G401 (cell line): ENCODE measurements at places on chromosomes 3 and 15.

GRCh38 chr15:80780416-80781221 is 1.4 kb downstream of the CEMIP start:
- peak; percentile 51 for DNase-seq

GRCh38 chr15:60093273-60094067 is 89.4 kb downstream of the FOXB1 start:
- peak; percentile 3 for DNase-seq

DNA sequence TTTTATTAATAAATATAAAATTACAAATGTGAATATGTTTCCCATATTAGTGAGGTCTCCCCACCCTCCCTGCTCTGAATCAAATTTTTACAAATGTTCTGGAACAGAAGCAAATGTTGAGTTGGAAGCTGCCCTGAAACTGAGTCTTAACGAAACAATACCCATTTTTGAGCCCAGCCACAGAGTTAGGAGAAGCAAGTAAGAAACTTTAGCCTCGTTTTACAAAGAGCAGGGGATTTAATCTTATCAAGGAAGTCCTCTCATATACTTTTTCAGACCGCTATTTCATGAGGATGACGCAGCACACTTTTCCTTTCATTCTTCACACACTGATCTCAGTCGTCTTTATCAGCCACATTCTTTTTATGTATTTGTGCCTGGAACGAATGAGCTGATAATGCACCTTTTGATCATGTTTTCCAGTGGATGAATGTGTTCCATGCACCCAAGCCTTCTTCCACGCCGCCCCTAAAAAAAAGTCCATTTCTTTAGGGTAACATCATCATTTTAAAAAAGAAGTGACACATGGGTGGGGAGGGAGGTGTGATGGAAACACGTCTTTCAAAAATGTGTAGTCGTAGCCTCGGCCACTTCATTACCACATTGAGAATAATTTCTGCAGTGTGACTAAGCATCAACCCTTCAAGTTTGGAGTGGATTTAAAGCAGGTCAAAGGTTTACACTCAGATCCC is 48.1 kb downstream of the SETMAR start:
- DNase-seq = no peak

GRCh38 chr3:78048698-78049097 is 1008.8 kb downstream of the ROBO2 start:
- no peak for DNase-seq

DNA sequence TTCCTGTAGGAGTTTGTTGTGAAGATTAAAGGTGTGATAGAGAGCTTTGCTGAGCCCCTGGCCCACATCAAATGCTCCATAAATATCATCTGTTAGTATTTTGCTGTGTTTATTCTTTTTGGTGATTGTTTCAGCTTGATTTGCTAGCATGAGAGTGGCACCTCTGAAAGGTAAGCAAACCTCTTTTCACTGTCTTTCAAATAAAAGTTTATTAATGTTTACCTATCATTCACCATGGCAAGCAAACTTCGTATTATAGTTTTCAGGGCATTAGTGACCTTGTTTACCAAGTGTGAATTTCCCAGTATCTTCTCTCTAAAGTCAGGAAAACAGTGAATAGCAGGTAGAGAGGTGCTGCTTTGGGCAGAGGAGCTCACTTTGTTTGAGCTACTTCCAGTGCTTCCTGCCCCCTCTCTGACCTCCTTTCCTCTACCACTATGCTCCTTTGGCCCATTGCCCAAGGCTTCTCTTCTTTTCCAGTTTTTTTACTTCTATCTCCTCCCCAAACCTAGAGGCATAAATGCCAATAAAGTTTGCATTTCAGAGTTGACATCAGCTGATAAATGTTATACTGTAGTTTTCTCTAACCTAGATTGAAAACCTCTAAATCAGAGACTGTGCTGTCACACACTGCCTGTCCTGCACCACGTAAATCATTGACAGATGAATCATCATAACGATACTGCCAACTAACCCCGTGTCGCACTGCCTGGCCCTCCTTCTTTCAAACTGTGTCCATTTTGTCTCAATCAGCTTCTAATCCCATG is 569.0 kb downstream of the TUSC7 start:
- DNase-seq = no peak

DNA sequence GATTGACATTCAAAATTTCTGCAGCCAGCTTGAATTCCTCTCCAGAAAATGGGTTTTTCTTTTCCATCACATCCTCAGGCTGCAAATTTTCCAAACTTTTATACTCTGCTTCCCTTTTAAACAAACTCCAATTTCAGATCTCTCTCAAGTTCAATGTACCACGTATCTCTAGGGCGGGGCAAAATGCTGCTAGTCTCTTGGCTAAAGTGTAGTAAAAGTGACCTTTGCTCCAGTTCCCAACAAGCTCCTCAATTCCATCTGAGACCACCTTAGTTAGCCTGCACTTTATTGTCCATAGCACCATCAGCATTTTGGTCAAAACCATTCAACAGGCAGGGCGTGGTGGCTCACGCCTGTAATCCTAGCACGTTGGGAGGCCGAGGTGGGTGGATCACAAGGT is 46.7 kb downstream of the NIPA2 start:
- no peak for DNase-seq

DNA sequence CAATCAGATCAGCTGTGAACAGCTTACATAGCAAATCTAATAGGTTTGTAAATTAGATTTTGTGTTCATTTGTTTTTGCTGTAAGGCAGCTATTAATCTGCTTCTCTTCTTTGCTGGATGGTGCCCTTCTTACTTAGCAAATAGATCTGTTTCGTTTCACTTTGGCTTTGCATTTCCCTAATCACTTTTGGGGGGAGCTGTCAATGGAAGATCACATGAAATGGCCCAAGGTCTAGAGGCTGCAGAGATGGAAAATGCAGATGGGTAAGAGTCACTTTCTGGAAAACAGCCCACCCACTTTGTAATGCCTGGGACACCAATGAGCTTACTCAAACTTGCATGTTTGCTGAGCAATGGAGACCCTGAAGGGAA is 36.4 kb downstream of the ST8SIA2 start:
- no peak for DNase-seq

- no peak for DNase-seq
Observed at GRCh38 chr15:91319371-91320059, 219.5 kb downstream of the SV2B start.

GRCh38 chr3:126081618-126082361 is 2.1 kb downstream of the SLC41A3 start:
- DNase-seq = peak; percentile 75

- DNase-seq = no peak
Observed at GRCh38 chr15:20271647-20272046, 270.0 kb downstream of the GOLGA6L6 start.
